ENCODE measurements at places on chromosomes 2 and 18.

DNA sequence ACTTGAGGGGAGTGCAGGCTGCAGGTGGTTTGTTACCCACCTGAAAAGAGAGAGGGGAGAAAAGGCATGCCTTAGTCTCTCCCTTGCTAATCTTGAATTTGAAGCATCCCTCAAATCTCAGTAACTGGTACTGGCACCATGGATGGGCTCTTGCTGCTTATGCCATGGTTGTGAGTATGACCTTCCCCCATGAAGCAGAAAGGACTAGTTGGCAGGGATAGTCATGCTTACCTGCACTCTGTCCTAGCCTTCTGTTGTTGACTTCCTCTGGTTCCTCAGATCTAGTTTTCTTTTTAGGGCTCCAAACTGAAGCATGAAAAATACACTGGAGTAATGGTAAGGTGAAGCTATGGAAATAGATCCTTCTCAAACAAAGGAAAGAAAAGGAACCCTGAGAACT lies 191.2 kb downstream of the SPAG16 start:
- no peak for DNase-seq

GRCh38 chr2:103552775-103553174 lies 790.9 kb downstream of the TMEM182 start:
- no peak for DNase-seq

GRCh38 chr2:168742258-168742932 lies 60.0 kb upstream of the NOSTRIN start:
- no peak for DNase-seq

GRCh38 chr2:62313449-62314227 lies 117.7 kb downstream of the B3GNT2 start:
- DNase-seq, result no peak

GRCh38 chr2:120177001-120177621 lies 46.1 kb downstream of the TMEM185B start:
- DNase-seq, result no peak

DNA sequence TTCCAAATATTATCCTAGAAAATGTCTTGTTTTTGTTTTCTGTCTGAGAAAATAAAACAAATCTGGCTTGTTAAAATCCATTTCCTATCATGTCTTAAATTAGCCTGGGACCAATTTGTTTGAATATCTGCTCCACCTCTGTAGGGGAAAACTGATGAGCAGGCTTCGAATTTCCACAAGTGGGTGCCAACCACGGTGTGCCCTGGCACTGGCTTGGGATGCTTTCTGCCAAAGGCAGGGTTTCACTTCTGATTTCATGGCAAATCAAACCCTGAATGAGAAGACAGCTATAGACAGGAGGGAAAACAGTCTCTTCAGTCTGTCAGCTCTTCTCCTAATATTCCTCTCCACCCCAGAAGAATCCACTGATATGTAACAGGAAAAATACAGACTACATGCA lies 33.7 kb upstream of the STAT4 start:
- no peak for DNase-seq

DNA sequence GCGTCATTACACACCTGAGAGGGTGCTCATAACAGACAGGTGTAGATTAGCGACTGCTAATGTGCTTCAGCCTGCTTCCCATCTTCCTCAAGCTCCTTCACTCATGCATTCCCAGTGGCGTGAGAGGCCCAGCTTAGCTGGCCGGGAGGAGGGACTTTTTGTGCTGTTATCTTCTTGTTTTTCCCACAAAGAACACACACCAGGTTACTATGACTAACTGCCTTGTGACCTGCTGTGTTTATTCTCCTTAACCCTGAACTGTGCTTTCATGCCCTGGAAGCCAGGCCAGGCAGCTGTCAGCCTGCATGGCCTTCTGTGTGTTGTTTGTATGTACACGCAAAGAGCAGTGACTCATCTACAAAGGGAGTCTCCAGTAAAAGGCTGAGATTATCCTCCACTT lies 143.8 kb downstream of the PIEZO2 start:
- peak; percentile 94 for DNase-seq

DNA sequence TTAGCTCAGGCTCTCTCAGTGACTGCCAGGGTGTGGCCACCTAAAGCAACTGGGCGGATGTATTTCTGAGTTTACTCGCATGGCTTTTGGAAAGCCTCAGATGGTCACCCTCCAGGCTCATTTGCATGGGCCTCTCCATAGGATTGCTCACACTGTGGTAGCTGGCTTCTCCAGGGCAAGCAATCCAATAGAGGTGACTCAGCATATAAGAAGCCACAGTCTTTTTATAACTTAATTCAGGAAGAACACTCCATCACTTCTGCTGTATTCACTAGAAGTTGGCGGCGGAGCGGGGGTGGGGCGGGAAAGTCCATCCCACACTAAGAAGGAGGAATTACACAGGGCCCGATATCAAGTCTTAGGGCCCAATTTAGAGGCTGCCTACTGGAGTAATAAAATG lies 3.6 kb upstream of the DOK6 start:
- DNase-seq, result peak; percentile 3
